ENCODE measurements at places on chromosomes 4 and X. TPM values are rescaled to one million over a fixed set of nuclear protein-coding genes. Genes with fewer than 3 reads are reported as not detected.

Gene MAGEB1
- total RNA-seq: not detected

Gene HDAC6
- 67.8 TPM for total RNA-seq

Gene CLCN4
- 1.2 TPM for total RNA-seq

Gene APBB2
- total RNA-seq: 68.8 TPM

Gene GABRG1
- not detected for total RNA-seq

Gene VSIG4
- 57.0 TPM for total RNA-seq

GRCh38 chr4:172892300-172892699, 276.3 kb upstream of the GALNT7 start:
- DNase-seq: no peak

- DNase-seq: no peak
Measured at GRCh38 chr4:92483341-92483740, 179.6 kb downstream of the GRID2 start.

GRCh38 chr4:130336585-130337217, 1240.7 kb downstream of the C4orf33 start:
- no peak for DNase-seq

GRCh38 chr4:122710434-122711308, 21.8 kb upstream of the BBS12 start:
- DNase-seq: no peak

- no peak for DNase-seq
Measured at GRCh38 chr4:179352221-179352620, 1910.0 kb upstream of the AGA start.

- DNase-seq: no peak
Measured at GRCh38 chrX:118448273-118448783, 47.3 kb upstream of the DOCK11 start.

- no peak for DNase-seq
Measured at GRCh38 chrX:124005228-124005627, 43.7 kb downstream of the STAG2 start.

DNA sequence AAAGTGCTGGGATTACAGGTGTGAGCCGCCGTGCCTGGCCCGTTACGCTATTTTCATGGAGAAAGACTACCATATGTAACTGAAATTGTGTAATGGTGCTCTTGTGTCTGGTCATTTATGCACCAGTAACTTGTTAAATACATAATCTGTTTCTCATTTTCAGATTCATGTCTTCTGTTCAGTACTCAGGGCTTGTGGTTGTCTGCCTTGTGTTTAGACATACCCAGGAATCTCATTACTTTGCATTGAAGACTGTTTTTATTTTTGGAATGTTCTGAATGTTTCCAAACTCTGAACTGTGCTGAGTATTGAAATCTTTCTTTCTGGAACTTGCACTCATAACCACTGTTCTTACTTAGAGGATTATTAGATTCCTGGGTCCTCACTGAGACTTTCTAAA, 52.8 kb downstream of the PDLIM5 start:
- DNase-seq: no peak

- DNase-seq: no peak
Measured at GRCh38 chr4:82508011-82508410, 53.8 kb downstream of the TMEM150C start.

GRCh38 chrX:65136424-65136823, 160.2 kb upstream of the ZC4H2 start:
- DNase-seq: no peak

- no peak for DNase-seq
Measured at GRCh38 chrX:107480272-107480671, 30.8 kb downstream of the FRMPD3 start.

DNA sequence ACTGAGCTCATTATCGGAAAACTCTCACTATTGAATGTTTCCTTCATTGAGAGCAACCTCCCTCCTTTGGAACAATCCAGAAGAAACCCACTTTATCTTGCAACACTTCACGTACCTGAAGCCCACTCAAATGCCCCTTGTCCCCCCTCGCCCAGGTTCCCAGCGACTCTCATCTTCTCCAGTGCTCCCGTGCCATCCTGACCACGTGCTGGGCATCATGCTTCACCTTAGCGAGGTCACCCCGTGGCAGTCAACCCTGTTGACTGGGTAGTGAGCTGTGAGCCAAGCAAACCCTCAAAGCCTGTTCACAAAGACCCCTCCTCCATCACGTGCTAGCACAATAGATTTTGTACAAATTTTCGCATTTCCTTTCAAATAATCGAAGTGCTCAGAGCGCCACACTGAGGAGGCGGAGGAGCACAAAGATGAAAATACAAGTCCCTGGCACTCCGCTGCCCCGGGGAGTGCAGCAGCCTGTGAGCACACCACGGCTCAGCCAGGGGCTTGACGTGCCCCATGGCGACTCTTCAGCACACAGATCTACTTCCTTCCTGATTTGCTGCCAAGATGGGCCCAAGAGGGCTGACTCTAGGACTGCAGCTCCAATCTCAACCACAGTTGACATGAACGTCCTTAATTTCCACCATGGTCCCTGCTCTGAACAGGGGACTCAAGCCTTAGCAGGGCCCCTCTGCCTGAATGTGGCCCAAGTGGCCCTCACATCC, 15.6 kb downstream of the PDZD4 start:
- DNase-seq: no peak

- DNase-seq: no peak
Measured at GRCh38 chr4:112426416-112426815, 89.6 kb downstream of the NEUROG2 start.

DNA sequence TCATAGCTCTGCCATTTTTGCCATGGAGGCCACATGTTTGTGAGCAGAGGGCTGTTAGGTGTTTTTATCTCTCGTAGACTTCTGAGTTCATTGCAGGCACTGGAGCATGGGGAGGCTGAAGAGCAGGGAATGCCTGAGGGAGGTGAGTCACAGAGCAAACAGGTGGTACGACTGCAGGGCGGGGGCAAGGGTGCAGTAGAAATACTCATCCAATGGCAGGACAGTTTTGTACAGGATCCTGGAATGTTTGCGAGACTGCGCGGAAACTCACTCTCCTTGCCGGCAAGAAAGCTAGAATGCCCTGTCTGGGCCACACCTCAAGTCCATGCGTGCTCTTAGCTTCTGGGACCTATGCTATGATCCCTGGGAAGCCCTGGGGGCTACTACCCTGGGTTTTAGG, 20.0 kb upstream of the VCX2 start:
- DNase-seq: no peak

DNA sequence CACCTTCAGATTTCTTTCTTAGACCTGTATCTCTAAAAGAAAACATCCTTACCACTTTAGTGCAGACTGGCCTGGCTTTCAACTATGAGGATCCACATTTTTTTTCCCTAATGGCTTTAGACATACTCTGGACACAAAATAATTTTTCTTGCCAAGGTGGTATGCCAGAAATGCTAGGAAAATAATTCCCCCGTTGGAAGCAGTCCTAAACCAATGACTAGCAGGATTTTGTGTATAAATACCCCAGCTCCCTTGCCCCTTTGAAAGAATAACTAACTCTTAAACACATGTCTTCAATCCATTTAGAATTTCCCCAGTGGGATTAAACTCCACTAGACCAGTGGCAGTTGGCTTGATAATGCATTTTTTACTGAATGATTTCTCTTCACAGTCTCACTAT, 500.5 kb upstream of the FTHL17 start:
- DNase-seq: no peak

DNA sequence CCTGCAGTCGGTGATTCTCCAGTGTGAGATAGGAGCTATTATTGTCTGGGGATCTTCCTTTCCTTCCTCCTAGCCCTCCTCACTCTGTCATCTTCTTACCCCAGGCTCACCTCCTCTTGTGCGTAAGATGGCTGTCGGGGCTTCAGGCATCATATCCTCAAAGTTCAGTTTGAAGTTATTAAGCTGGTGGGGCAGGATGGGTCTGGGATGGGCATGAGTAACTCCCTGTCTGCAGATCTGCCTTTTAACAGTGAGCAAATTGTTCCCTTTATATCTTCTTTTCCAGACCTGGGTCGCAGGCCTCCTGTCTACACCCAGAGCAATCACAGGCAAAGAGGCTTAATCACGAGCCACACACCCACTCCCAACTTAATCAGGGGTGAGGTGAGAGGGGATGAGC, 900 bp upstream of the MTMR1 start:
- DNase-seq: no peak

DNA sequence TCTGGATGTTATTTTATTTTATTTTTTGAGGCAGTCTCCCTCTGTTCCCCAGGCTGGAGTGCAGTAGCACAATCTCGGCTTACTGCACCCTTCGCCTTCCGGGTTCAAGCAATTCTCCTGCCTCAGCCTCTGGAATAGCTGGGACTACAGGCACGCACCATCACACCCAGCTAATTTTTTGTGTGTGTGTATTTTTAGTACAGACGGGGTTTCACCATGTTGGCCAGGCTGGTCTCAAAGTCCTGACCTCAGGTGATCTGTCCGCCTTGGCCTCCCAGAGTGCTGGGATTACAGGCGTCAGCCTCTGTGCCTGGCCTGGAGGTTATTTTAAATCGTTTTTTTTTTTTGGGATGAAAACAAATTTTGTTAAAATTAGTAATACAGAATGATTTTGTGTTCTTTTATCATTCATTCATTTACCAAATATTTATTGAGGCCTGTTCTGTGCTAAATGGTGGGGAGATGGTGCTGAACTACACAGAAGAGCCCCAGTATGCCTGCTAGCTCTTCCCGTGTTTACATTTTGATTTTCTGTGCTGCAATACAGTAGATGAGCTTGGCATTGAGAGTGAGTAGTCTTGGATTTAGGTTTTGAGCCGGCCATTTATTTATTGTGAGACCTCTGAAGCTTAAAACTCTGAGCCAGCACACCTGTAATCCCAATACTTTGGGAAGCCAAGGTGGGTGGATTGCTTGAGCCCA, 22.7 kb downstream of the ADD1 start:
- DNase-seq: no peak

All from vagina (tissue), 2 donors.